ENCODE measurements at places on chromosomes 7 and 10. TPM values are rescaled to one million over a fixed set of nuclear protein-coding genes. Genes with fewer than 3 reads are reported as not detected.
A peak's percentile ranks its signal among the peaks of the same experiment; 100 is the strongest.

DNA sequence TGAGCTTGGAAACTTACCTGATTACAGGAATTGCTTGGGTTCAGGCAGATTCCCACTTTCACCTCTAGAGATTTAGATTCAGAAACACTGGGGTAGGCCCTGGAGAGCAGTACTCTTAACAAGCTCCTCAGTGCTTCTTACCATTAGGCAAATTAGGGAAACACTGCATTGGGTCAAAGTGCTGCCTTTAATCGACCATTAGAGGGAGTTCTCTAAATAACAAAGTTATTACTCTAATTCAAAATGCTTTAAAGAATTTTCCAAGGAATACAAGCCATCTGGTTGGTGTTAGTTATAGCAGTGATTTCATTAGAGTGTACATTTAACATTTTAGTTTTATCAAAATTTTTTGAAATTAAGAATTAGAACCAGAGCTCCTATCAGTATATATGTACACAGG, 324.5 kb downstream of the GFRA1 start:
- no peak for DNase-seq

DNA sequence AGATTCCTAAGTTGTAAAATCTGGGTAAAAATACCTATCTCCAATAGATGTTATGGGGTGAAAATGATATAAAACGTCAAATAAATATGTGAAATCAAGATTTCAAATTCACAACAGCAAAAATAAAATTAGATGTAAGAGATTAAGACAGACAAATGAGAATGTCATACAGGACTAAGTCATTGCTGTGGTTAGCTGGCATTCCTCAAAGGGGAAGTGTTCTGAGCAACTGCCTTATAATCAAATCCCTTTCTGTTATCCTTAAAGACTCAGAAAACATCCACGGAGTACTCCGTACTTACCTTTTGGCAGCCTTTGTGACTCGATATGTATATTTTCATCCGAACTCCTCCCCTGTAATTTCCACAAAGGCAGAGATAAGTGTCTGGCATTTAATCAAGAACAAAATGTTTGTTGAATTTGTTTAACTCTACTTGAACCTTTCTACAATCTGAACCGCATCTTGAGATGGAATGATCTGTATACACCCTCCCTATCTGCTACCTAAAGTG, 559.6 kb downstream of the GATA3 start:
- no peak for DNase-seq

INTS1 gene
- 119 TPM for total RNA-seq

CAMK2B gene
- 1.6 TPM for total RNA-seq

ACTL6B gene
- total RNA-seq = not detected

DNA sequence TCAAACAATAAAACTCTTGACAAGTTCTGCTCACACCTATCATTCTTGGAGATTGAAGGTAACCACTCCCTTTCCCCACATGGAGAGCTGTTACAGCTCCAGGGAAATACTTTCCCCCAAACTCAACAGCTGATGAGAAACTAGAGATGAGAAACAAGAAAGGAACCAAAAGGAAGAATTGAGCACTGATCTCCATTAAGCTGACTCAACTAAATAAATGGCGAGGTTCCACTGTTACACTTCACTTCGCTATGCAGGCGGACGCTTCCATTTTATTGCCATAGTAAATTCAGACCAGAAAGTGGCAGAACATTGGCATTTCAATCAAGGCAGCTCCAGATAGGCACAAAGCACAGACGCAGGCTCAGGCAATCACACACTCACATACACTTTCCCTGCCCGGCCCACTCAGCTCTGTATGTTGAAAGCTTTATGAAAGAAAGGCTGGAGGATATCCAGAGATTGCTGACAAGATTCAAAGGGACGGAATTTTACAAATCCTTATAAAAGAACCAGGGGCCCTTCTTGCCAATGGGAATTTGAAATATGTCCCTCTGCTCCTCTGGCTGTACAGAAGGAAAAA, 11.5 kb upstream of the YAE1 start:
- DNase-seq = no peak

- DNase-seq = no peak
Observed at GRCh38 chr10:56316603-56317002, 44.5 kb downstream of the ZWINT start.

DNA sequence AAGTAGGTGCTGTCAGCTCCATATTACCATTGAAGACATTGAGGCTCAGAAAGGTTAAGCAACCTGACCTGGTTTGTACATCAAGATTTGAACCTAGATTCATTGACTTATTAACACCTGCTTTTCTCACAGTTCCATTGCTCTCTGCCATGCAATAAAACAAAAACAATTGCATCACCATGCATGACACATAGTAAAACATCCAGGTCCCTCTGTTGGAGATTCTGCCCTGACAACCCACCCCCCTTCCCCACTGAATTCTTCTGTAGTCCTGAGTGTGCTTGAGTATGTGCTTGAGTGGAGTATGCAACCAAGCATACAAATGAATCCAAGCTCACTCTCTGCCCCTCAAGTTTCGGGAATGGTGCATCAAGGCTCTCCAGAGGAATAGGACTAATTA, 6.0 kb upstream of the LMBR1 start:
- DNase-seq = no peak

DNA sequence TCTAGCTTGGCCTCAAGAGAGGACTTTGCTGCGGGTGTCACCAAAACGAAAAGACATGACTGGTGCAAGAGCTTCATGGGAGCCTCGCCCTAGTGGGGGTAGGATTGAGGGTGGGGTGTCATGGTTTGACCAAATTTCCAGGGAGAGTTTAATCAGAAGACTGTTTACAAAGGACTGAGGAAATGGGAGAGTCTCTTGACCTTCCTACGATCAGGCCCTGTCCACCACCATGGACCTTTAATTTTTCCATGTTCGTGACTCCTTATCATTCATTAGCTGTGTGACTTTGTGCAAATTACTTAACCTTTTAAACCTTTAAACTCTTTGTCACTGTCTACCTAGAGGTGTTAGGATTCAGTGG, 23.0 kb downstream of the AKR1E2 start:
- no peak for DNase-seq

DNA sequence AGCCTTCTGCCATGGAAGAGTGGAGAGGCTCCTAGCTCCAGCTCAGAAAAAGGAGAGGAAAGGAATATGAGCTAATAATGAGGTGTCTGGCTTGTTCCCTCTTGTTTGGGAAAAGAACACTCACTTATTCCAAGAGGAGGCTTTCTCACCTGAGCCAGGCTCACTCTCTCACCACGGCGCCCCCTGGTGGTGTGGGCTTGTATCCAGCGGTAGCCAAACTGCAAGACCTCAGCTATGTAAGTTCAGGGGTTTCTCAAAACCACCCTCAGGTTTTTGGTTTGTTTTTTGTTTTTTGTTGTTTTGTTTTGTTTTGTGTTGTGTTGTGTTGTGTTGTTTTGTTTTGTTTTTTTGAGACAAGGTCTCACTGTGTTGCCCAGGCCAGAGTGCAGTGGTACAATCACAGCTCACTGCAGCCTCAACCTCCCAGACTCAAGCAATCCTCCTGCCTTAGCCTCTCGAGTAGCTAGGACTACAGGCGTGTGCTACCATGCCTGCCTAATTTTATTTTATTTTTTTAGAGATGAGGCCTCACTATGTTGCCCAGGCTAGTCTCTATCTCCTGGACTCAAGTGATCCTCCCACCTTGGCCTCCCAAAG, 124.0 kb downstream of the TMEM130 start:
- DNase-seq = peak; percentile 68

- no peak for DNase-seq
Observed at GRCh38 chr7:25752967-25753791, 398.8 kb upstream of the NFE2L3 start.

- DNase-seq = no peak
Observed at GRCh38 chr10:100660945-100661344, 84.4 kb upstream of the PAX2 start.

GPR158 gene
- total RNA-seq = not detected

MKX gene
- 0.37 TPM for total RNA-seq

Data from activated T-cell treated with anti-CD3 and anti-CD28 coated beads, Interleukin-2, amount 50 U/mL, for 4 hours (primary cell).